NCI-H748 treated with DMSO at 0.1 percent for 48 hours (cell line): ENCODE measurements at places on chromosomes 11 and 22.

DNA sequence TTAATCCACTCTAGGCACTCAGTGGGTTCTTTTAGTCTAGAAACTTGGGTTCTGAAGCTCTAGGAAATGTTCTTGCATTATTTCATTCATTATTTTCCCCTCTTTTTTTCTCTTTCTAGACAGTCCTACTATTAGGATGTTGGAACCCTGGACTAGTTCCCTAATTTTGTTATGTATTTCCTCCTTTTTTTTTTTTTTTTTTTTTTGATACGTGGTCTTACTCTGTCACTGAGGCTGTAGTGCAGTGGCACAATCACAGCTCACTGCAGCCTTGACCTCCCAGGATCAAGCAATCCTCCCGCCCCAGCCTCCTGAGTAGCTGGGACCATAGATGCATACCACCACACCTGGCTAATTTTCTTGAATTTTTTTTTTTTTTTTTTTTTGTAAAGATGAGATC is 9.4 kb downstream of the UPB1 start:
- no peak for DNase-seq

- no peak for DNase-seq
Observed at GRCh38 chr22:17436382-17436980, 67.2 kb downstream of the CECR2 start.

GRCh38 chr11:83019888-83020579 is 51.7 kb downstream of the RAB30 start:
- no peak for DNase-seq

DNA sequence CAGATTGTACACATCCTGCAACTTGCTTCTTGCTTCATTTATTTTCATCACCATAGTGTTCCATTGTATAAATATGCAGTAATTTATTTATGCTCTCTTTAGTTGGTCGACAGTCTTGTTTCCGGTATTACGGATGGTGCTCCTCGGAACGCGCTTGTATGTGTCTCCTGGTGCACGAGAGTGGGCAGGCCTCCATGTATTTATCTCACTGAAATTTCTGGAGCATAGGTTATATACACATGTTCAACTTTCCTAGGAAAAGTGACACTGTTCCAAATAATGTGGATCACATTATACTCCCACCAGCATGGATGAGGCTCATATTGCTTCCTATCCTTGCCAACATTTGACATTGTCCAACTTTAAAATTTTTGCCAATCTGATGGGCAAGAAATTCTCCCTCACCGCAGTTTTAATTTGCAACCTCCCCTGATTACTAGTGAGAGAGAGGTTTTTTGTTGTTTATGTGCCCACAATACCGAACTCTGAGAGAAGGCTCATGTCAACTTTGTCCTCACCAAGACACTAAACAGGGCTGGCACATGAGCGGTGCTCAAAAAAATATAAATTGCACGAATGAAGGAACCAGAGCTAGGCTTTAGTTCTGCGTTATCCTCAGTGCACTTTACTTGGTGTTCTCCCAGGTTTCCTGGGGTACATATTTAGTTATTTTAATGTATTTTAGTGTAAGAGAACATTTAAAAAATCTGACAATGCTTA is 3.8 kb downstream of the CSNK2A3 start:
- no peak for DNase-seq

GRCh38 chr11:122112470-122113365 is 3.3 kb downstream of the BLID start:
- DNase-seq = no peak
